ENCODE measurements at places on chromosomes 16 and 17.

DNA sequence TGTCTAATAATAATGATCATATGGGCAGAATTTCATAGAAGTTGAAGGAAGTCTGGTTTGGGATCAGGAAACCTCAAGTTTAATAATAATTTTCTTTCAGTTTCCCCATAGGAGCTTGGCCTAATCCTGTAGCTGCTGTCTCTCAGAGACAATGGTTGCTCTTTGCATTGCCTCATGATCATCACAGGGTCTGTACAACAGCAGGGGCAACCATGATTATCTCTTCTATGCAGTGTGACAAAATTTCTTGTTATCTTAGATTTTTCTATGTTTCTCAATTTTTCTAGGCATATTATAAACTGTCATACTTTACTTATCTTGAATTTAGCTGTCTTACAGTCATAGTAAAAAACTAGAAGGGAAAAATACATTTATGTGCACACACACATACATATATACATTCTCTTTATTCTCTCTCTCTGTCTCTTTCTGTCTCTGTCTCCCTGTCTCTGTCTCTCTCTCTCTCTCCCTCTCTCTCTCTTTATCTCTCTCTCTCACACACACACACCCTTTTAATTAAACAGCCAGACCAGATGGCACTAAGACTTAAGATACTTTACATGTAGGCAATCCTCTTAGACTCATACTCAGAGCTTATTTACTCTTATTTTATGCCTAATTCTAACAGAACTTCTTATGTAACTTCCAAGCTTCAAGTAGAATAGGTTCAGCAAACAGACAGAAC lies 30.5 kb downstream of the SMIM36 start:
- no peak for DNase-seq

GRCh38 chr16:85069171-85069570 lies 41.6 kb downstream of the KIAA0513 start:
- DNase-seq: no peak

DNA sequence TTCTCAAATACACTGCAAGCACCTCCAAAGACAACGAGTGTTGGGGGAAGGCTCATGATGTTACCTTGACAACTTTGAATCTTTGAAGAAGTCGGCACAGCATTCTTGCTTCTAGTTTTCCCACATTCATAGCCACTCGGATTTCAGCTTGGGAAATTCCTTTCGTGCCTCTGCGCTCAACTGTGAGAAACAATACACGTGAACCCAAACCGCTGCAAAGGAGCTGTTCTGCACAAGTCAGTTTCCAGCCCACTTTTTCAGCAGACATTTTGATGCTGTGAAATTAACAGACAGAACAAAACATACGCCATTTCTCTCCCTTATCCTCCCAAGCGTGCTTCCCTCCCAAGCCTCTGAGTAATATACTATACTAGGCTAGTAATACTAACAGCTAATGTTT lies 41.2 kb downstream of the GTF3C1 start:
- DNase-seq: no peak

- DNase-seq: no peak
Measured at GRCh38 chr16:48446534-48446920, 61.3 kb upstream of the SIAH1 start.

- no peak for DNase-seq
Measured at GRCh38 chr17:81890447-81891302, 711 bp downstream of the ALYREF start.

- DNase-seq: no peak
Measured at GRCh38 chr16:11179574-11179973, 76.4 kb downstream of the SOCS1 start.

DNA sequence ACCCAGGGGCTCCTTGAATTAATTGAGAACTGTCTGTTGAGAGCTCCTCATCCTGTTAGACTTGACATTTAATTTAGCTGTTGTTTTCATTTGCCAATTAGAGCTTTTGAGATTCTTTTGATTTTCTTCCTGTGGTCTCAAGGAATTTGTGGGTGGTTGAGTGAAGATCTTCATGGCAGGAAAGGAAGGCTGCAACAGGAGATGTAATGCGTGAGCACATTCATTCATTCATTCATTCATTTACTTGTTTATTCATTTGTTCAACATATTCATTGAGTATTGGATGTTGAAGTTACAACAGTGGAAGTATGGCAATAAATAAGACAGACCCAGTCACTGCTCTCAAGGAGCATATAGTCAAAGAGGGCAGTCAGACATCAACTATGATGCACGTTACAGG lies 117.7 kb downstream of the PRKCB start:
- no peak for DNase-seq

DNA sequence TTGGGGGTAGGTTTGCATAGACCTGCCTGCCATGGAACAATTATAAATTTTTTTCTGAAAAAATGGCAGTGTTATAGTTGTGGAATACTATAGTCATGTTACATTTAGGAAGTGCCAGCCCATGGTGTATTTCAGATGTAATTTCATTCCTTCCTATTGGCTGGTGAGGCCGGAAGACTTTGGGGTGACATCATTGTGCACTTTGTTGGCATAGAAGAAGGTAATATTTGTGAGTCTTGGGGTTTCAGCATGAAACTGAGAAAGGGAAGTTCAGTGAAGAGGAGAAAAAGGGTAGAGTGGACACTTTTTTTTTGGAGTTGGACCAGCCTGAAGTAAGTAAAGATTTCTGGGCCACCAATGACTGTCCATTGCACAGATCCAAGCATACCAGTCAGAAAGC lies 16.0 kb upstream of the HEATR6 start:
- no peak for DNase-seq

- no peak for DNase-seq
Measured at GRCh38 chr17:40958086-40958953, 8.4 kb downstream of the KRT39 start.

DNA sequence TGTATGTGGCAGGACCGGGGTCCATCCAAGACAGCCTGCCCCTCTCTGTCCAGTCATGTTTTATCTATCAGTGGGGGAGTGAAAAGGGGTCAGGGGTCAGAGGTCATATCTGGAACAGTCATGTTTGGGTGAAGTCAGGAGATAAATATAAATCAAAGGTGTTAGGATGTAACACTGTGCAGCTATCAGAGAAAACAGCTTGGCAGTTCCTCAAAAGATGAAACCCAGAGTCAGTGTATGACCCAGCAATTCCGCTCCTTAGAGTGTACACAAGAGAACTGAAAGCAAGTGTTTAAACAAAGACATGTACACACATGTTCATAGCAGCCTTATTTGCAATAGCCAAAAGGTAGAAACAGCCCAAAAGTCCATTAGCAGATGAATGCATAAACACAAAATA lies 361.3 kb downstream of the FOXL1 start:
- DNase-seq: no peak
